Amniotic epithelial cell (primary cell): ENCODE measurements at places on chromosomes 7 and 10.

- DNase-seq: peak; percentile 85
These were observed 100.1 kb downstream of the BTRC start for GRCh38 chr10:101453791-101454718.

GRCh38 chr7:100604976-100605911 lies 3.1 kb downstream of the PCOLCE start:
- DNase-seq: no peak

- DNase-seq: no peak
These were observed 12.6 kb downstream of the BAZ1B start for GRCh38 chr7:73509463-73509862.

- DNase-seq: no peak
These were observed 194.1 kb downstream of the CREB5 start for GRCh38 chr7:28606421-28606820.

GRCh38 chr7:26100406-26101339 lies 51.3 kb upstream of the NFE2L3 start:
- no peak for DNase-seq

DNA sequence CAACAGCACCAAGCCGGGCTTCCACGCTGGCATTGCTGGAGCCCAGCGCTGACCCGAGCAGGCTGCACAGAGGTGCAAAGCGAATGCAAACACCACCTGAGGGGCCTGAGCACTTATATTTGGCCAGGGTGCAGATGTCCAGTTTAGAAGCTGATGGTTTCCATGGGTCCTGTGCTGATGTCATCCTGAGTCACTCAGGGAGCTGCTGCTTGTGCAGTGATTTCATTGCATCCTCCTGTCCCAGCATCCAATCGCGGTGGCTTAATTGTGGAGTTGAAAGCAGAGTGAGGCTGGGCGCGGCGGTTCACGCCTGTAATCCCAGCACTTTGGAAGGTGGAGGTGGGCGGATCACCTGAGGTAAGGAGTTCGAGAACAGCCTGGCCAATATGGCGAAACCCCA lies 410.2 kb upstream of the KLF6 start:
- peak; percentile 38 for DNase-seq

GRCh38 chr7:91182819-91183764 lies 81.1 kb upstream of the FZD1 start:
- peak; percentile 47 for DNase-seq

DNA sequence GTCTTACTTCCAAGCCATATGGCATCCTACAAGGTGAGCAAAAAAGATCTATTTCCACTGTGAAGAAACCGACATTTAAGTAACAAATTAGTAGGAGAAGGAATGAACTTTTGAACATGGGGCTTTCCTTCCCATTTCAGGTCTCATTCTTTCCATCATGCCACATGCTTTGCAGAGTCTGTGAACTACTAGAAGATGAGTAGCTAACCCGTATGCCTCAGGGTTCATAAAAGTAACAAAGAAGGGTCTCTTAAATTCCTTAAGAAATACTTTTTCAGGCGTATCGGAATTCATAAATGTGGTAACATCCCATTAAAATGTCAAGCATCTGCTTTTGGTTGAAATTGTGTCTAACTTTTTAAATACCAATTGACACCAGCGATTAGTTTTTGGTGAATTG lies 81.3 kb upstream of the TNS3 start:
- DNase-seq: no peak

GRCh38 chr10:77139252-77140160 lies 498.1 kb downstream of the KCNMA1 start:
- no peak for DNase-seq

DNA sequence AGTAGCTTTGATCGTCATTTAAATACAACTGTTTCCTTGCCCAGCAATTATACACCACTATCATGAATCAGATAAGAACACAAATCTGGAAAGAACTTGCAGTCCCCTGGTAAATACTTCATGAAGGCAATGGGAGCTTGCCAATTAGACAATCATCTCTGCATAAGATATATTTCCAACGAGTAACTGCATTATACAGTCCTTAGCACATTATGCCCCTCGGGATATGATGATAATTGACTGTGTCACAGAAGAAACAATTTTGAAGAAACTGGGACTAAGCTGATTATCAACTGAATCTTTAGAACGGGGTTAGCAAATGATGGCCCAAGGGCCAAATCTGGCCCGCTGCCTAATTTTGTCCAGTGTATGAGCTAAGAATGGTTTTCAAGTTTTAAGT lies 155.7 kb downstream of the TRIL start:
- no peak for DNase-seq
